NCI-H510A treated with DMSO at 0.1 percent for 48 hours (cell line): ENCODE measurements at places on chromosomes 4 and X.

- no peak for DNase-seq
Measured at GRCh38 chr4:2882341-2882740, 38.7 kb downstream of the ADD1 start.

DNA sequence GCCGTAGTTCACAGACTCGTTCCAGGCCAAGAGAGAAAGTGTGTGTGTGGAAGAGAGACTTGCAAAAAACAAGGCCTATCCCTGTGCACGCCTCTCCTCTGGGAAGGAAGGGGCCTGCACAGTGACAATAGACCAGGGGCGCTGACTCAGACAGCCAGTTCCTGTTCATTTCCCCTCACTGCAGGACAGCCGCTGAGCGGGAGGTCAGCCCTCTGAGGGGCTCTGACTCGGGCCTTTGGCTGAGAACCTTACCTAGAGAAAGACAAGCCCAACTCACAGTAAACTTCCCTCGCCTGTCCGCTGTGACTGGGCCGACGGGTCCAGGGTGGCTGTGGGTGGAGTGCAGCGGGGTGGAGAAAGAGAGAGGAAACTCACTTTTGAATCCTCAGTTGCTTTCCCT, 52.1 kb downstream of the RTL5 start:
- no peak for DNase-seq

DNA sequence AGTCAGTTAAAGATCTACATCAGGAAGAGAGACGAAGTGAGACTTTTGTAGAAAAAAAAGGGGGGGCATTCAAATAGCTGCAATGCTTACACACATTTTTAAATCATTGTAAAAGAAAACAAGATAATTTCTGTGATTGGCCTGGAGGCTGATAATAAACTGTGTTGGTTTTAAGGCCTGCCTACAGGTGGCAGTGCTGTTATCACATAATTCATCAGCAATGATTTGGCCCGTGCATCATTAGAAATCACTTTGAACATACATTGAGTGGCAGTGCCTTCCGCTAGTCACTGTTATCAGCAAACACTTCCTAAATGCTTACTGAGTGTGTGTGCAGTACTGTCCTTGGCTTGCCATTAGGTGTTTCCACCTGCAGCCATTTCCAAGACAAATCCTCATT, 831.9 kb downstream of the TRIML1 start:
- peak; percentile 27 for DNase-seq

- DNase-seq = no peak
Measured at GRCh38 chrX:39889704-39890103, 208.1 kb downstream of the BCOR start.

GRCh38 chr4:155759372-155760252, 791 bp downstream of the GUCY1B1 start:
- DNase-seq = peak; percentile 1

DNA sequence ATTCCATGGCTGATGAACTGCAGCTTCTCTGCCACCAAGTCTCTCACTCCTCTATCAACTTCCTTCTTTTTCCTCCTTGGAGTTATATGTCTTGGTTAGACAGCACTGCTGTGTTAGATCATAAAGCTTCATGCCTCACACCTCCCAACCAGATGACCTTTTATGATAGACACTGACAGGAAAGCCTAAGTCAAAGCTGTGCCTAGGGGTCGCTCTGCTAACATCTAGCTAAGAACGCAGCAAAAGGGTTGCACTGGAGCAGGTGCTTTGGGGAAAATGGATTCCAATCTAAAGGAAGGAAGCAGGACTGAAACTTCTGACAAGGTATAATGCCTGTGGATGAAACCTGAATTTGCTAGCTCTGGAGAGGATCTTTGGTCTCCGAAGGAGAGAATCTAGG, 509.7 kb downstream of the SMARCA1 start:
- DNase-seq = no peak

DNA sequence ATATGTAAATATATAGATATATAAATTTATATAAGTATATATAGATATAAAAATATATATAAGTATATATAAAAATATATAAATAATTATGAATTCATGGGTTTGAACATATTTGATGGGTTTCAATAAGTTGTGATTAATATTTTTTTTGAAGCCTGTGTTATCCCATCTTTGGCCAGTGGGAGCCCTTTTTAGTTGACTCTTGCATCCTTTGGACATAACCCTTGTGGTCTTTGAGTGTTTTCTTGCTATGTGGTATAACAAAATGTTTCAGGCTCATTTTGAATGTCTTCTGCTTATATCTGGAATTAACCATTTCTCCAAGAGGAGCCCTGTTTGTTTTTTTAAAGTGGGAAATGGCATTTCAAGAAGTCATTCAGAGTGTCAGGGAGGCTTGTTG, 15.2 kb downstream of the SNX25 start:
- DNase-seq = no peak

GRCh38 chr4:25966171-25966570, 52.2 kb downstream of the SMIM20 start:
- DNase-seq = no peak

DNA sequence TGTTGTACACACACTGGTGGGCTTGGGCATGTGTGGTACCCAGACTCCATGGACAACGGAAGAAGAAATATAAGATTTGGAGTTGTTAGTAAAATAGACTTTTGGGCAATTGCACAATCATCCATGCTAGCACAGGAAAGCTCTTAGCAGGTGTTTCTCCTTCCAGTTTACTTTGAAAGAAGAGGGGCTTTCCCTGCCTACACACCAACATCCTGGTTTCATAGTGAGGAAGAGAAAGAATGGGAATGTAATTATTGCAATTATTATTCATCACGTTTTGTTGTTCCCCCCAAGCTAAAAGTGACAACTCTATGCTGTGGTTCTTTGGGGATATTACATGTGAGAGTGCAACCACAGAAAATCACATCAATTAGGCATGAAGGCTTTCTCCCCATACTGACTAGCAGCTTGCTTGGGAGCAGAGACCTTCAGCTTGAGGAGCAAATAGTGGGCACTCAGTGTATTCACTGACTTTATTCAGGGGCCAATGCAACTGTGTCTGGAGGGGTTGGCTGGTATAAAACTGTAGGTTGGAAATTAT, 57.2 kb upstream of the PUDP start:
- DNase-seq = no peak

DNA sequence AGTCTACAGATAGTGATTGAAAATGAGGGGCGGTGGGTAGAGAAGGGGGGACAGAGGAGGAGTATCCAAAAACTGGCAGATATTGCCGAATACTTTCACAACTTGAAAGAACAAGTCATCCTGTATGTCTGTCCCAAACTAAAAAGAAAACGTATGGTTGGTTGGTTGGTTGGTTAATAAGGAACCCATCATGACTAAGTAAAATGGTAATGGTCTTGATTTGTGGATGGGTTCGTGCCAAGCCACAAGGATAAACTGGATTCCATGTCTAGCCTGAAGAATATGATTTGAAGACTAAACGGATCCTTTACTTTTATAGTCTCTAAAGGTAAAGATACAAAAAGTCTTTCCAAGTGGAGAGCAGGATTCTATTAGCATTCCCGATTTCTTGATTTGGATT, 208.4 kb downstream of the DCLK2 start:
- DNase-seq = no peak

DNA sequence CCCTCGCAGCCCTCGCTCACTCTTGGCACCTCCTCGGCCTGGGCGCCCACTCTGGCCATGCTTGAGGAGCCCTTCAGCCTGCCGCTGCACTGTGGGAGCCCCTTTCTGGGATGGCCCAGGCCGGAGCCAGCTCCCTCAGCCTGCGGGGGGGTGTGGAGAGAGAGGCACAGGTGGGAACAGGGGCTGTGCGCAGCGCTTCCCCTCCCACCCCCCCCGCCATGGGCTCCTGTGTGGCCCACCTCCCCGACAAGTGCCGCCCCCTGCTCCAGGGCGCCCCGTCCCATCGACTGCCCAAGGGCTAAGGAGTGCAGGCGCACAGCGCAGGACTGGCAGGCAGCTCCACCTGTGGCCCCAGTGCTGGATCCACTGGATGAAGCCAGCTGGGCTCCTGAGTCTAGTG, 220.2 kb downstream of the STPG2 start:
- DNase-seq = no peak

DNA sequence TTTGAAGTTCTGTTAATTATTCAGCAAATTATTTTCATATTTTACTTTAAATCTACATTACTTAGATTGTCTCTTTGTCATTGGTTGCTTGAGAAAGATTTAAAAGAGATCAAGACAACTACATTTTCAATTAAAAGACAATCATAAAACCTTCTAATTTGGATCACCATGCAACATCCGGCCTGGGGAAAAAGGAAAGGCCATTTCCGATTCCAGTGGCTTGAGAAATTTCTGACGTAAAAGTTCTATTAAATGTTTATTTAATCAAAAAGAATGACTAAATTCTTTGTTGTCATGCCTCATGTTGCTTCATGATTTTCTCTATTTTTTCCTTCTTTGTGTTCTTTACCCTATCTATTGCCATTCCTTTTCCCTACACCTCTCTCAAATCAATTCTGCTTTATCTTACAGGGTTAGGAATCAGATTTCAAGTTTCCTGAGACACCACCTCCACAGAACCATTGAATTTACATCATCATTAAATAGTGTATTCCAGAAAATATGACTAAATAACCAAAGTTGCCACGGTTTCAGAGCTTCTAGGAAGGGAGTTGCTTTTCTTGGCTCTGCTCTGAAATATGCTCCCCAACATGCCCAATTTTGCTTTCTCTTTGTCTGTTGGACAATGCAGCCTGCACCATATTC, 124.6 kb upstream of the ACSL4 start:
- DNase-seq = no peak

GRCh38 chrX:12042615-12043014, 95.7 kb upstream of the FRMPD4 start:
- DNase-seq = no peak

DNA sequence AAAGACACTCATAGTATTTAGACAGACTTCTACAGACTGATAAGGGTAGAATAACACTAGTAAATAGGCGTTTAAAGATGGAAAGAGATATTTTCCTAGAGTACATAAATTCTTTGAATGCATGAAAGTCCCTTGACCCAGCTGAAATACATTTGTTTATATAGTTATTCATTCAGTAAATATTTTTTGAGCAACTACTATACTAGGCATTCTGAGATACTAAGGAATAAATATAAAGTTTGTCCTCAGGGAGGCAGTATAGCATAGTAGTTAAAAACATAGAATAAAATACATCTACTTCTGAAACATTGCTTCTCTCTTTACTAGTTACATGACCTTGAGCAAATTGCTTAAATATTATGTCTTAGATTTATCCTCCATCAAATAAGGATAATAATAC, 27.4 kb downstream of the HMGN5 start:
- DNase-seq = no peak

DNA sequence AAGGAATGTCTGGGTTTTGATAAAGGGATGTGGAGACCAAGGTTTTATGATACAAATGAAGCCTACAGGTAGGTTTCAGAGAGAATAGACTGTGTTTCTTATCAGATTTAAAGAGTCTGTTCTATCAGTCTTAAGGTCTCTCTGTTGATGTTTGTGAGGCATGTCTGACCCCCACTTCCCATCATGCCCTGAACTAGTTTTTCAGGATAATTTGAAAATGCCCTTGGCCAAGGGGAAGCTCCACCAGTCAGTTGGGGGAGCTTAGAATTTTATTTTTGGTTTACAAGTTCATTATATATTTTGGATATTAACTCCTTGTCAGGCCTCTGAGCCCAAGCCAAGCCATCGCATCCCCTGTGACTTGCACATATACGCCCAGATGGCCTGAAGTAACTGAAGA, 18.6 kb downstream of the C4orf51 start:
- no peak for DNase-seq

GRCh38 chrX:102712216-102712966, at the start of gene GPRASP2:
GPRASP2 (plus strand) TSS chrX:102712448; CDS start chrX:102714870, 2,422 bp downstream.
- DNase-seq = peak; percentile 10

DNA sequence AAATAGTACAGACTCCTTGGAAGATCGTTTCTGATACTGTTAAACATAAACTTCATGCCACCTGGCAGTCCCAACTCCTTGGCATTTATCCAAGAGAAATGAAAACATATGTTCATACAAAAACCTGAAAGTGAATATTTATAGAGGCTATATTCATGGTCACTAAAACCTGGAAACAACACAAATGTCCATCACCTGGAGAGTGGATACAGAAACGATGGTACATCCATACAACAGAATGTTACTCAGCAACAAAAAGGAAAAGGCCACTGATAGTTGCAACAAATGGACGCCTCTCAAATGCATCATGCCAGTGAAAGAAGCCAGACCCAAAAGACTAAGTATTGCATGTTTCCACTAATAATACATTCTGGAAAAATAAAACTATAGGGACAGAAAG, 34.0 kb upstream of the SORBS2 start:
- DNase-seq = no peak

DNA sequence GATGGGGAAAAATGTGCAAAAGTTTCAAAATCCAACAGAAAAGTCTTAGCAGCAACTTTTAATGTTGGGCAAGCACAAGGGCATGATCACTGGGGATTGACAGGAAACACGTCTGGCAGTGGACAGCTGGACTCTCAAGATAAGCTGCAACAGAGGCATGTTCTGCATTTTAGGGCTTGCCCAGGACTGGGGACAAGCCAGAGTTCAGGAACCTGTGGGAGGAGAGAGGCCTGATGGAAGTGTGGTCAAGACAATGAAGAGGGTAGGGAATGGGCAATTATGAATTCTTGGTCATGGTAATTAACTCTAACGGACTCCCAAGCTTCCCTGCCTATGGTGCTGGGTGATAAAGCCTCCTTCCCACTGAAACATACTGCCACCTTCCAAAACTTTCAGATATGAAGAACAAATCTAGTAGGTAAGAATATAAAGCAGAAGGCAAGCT, 48.4 kb downstream of the ANXA3 start:
- no peak for DNase-seq

DNA sequence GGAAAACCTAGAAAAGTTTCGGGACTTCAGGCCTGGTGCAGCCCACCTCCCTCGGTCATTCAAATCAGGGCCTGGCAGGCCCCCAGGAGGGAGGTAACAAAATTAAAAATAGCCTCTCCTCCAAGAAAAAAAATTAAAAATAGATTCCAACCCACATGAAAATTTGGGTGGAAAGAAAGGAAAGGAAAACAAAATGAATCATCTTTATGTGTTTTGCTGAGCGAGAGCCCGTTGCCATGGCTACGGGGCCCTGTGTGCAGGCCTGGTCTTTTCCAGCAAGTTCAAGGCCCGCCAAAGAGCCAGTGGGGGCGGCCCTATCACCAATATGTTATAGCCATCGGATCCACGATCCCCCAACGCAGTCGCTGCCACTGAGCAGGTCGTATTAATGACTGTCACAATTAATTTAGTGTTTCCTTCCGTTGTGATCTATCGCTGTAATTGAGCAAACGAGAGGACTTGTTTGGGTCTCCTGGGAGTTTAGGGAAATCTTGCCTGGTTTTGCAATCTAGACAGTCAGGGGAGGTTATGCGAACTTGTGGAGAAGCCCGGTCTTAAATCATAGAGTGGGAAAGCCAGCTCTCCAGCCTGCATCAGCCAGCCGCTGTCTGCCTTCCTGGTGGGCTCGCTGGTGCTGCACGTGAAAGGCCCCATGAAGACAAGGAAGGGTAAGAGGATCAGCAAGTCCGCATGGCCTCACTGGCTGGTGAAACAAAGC, 452.4 kb downstream of the BCOR start:
- no peak for DNase-seq

GRCh38 chr4:99144070-99144469, at the start of gene ADH4:
ADH4 (minus strand) TSS chr4:99144297; CDS start chr4:99144222, 75 bp downstream.
- no peak for DNase-seq
